ENCODE measurements at places on chromosomes 3 and 15.

- no peak for DNase-seq
Measured at GRCh38 chr3:41848753-41849574, 112.9 kb downstream of the ULK4 start.

- DNase-seq: no peak
Measured at GRCh38 chr15:36498916-36499315, 80.5 kb upstream of the CDIN1 start.

- no peak for DNase-seq
Measured at GRCh38 chr15:68618908-68619698, 40.3 kb downstream of the CORO2B start.

GRCh38 chr3:45227071-45227820, 1.2 kb upstream of the TMEM158 start:
- DNase-seq: no peak

- DNase-seq: no peak
Measured at GRCh38 chr3:159798951-159799350, 189.7 kb upstream of the IL12A start.

GRCh38 chr15:40894681-40895448, 615 bp downstream of the VPS18 start:
- DNase-seq: no peak

GRCh38 chr3:71579935-71580406, 3.6 kb downstream of the FOXP1 start:
- no peak for DNase-seq

- no peak for DNase-seq
Measured at GRCh38 chr3:89957451-89957850, 850.0 kb downstream of the EPHA3 start.

DNA sequence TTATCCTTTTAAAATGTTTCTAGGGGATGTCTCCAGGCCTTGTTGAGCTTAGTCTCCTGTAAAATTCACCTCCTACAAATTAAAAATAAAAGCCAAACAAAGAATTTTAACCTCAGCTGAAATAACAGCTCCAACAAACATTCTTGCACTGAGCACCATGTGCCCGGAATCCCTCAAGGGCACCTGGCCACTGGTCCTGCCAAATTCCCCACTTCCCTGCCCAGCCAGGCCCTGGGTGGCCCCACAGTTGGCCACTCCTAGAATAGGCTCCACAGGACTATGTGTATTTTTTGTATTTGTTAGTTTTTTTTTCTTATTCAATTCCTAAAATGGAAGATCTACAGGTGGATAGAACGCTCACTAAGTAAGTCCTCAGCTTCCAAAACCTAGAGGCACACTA, 33.1 kb upstream of the PLA2G4E start:
- DNase-seq: no peak

- DNase-seq: peak; percentile 91
Measured at GRCh38 chr15:39472621-39473297, 108.1 kb upstream of the THBS1 start.

DNA sequence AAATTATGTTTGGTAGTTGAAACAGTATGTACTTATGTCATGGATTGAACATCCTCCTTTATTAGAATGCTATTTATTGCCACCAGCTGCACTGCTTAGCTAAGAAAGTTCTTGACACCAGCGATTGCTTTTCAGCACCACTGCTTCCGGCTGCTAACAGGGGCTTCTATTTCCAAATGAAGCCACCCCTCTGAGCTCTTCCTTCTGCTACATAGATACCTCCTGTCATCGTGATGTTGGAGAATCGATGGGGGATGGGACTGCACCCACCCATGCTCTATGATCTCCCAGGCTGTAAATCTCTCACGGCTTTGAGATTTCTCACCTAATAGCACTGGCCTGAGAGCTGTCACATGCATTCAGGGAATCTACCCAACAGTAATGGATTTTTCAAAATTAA, 259.2 kb downstream of the MEIS2 start:
- DNase-seq: no peak

GRCh38 chr15:72034859-72035650, 82.9 kb downstream of the MYO9A start:
- no peak for DNase-seq

DNA sequence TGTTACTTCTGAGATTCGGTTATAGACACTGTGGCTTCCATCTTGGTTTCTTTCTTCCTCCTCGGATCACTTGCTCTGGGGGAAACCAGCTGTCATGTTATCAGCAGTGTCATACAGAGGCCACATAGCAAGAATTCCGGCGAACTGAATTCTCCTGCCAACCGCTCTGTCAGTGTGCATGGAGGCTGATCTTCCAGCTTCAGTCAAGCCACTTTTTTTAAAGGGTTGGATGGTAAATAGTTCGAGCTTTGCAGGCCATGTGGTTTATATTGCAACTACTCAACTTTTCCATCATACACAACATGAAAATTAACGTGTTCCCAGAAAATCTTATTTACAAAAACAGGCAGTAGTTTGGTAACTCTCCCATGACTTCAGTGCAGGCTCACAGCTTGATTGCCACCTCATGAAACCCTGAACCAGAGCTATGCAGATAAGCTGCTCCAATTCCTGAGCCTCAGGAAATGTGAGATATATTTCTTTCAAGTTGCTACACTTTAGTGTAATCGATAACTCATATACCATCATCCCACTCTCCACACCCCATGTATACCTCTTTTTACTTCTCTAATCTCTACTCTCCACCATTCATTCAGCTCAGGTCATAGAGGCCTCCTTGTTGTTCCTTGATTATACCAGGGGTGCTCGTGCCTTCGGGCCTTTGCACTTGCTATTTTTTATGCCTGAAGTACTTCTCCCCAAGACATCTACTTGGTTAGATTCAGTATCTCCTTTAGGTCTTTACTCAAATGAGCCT, 7.2 kb downstream of the RPL22L1 start:
- no peak for DNase-seq

DNA sequence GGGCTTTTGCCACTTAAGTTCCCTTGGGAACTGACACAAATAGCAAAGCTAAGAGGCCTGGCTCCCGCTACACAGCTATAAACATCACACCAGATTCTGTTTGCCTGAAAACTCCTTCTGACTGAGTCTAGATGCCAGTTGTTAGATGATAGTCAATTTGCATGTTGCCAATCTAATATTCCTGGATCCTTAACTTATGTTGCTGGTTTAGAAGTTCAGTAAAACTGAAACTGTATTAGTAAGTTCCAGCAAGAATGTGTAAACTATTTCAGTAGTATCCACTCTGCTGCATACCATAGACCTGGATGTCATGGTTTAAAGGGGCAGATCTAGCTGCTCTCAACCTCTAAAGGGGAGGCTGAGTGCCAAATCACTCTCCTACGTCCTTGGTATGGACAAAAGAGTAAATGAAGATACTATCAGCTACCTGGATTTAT, 27.1 kb upstream of the LACTB start:
- DNase-seq: no peak

DNA sequence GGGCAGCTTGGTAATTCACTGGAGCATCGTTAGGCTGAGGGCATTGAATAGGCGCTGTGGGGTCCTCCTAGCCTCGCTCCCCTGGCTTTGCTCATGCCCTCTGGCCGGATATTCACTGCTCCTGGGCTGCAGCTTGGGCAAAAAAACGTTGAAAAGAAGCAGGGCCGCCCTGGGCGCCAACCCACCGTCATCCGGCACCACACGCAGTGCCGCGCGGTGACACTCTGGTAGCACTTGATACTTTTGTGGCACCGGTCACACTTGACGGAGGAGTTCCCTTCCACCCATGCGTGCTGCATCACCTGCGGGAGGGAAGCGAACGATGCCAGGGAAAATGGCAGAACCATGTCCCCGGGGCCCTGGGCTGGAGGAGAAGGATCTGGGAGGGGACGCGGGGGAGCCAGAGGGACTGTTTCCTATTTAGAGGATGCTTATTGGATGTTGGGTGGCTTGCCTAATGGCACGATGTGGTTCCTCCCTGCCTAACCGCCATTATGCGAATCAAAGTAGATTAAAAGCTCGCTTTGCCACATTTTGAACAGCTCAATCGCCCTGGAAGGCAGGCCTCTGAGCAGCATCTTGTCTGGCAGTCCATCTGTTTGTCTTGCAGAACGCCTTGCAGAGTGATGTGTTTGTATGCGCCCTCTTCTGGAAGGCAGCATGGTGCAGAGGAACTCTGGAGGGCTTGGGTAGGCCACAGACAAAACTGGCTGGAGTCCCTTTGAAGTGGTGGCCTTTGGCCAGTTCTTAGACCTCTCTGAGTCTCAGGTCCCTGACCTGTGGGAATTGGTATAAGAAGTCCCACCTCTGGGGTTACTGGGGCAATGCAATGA, 93.2 kb downstream of the DGKG start:
- DNase-seq: no peak

DNA sequence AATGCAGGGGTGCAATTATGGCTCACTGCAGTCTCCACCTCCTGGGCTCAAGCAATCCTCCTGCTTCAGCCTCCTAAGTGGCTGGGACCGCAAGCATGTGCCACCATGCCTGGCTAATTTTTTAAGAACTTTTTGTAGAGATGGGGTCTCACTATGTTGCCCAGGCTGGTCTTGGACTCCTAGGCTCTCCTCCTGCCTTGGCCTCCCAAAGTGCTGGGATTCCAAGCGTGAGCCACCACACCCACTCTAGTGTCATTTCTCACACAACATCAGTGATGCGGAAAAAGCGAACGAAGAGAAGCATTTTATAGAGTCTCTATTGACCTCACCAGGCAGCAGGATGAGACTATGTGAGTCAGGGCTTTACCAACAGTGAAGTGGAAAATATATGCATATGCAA, 137.7 kb downstream of the PLD1 start:
- no peak for DNase-seq

- no peak for DNase-seq
Measured at GRCh38 chr3:160454995-160455394, 5.4 kb upstream of the TRIM59 start.

DNA sequence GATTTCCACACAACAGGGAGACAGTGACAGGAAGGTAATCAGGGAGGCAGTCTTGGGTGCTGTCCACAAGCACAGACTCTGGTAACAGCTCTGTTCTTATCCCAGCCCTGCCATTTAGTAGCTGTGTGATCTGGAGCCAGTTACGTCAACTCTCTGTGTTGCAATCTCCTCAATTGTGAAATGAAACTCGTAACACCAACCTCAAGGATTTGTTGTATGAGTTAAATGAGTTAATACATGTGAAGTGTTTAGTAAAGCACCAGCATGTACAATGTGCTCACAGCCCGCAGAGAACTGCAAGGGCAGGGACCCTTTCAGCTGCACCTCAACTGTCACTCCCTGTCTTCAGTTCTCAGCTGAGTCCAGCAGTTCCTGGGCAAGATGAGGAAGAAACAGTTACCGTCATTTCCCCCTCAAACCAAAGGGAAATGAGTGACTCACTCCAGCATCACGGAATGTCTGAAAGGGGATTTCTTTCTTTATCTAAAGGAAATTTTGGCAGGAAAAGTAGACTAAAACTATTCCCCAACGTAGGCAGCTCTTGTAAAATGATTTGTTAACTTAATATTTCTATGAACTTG, 39.9 kb upstream of the MB21D2 start:
- peak; percentile 24 for DNase-seq

- no peak for DNase-seq
Measured at GRCh38 chr3:176798680-176799079, 398.6 kb downstream of the TBL1XR1 start.

DNA sequence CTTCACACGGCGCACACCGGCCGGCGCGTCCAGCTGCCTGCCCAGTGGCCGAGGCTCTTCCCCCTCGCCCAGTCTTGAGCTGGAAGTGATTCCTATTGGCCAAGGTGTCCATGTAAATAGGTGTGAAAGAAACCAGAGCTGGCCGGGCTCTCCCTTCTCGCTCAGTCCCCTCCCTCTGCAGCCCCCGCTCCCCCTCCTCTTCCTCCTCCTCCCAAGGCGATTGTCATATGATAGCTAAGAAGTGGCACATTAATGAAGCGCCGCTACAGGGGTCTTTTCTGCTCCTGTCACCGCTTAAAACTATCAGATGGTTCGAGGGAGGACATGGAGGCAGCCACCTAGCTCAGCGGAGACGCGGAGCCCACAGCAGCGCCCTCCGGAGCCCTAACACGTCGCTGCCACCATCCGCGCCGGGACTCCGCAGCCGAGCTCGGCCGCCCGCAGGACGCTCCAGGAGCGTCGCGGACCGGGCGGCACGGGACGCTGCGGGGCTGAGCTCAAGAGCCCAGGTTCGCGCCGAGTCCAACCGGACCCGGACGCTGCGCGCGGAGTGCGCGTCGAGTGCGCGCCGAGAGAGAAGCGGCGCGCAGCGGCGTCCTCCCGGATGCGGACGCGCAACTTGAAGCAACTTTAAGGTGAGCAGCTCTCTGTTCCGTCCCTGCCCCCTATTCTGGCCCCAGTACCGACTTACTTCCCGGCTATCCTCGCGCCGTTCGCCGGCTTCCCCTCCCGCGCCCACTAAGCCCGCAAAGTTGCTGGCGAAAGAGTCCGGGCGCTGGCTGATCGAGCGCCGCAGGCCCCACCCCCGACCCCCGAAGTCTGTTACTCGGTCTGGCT, at the start of gene FOXB1:
FOXB1 (plus strand) TSS at position 303 of the 837 bp plus-strand sequence. CDS start 653 bp downstream, outside the sequence.
- DNase-seq: no peak

DNA sequence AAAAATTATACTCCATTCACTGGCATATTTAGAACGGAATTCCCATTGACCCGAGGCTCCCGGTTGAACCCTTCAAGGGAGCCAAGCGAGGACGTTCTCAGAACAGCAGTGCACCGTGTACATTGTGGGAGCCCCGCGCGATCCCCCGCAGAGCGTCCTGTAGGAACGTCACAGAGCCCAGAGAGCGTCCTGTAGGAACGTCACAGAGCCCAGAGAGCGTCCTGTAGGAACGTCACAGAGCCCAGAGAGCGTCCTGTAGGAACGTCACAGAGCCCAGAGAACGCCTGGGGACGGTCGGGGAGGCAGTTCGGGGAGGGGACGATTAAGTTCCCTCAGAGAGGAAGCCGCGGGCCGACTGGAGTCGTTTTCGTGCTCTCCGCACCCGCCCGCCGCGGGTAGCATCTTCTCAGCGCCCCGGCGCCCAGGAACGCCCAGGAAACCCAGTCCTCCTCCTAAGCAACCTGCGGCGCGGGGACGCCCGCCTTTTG, 506 bp upstream of the ATP1B3 start:
- DNase-seq: no peak

GRCh38 chr3:144375088-144375487, 403.5 kb downstream of the DIPK2A start:
- no peak for DNase-seq

Measured in hindlimb muscle (tissue), 1 donor.